ACHN (cell line): ENCODE measurements at places on chromosomes 5 and 9.

GRCh38 chr9:132793606-132794580 lies 84.2 kb downstream of the AK8 start:
- no peak for DNase-seq

- DNase-seq, result no peak
These were observed 113.1 kb downstream of the HTR4 start for GRCh38 chr5:148541054-148541835.

GRCh38 chr9:19154135-19154612 lies 26.9 kb upstream of the PLIN2 start:
- DNase-seq, result no peak

- no peak for DNase-seq
These were observed 343.8 kb upstream of the CHD1 start for GRCh38 chr5:99272576-99272975.

GRCh38 chr5:148924817-148925216 lies 98.4 kb downstream of the ADRB2 start:
- DNase-seq, result no peak

- DNase-seq, result no peak
These were observed 71.7 kb upstream of the SH3PXD2B start for GRCh38 chr5:172525996-172526360.

GRCh38 chr5:141598391-141599345 lies 20.1 kb downstream of the DIAPH1 start:
- peak; percentile 13 for DNase-seq

DNA sequence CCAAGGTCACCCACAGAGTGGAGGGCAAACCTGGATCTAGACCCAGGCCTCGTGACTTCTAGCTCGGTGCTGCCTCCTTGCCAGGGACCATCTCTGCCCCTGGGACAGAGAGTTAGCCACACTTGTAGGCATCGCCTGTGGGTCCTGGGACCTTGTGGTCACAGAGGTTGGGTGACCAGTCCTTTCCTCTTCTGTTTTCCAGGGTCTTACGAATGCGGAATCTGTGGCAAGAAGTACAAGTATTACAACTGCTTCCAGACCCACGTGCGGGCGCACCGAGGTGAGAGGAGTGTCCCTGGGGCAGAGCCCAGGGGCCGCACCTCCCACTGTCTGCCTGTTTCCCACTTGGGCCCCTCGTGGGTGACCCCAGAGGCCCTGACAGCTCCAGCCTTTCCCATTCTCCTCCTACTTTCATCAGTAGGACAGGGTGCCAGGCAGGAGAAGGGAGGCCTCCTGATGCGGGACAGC lies 76.3 kb downstream of the AMBP start:
- DNase-seq, result no peak

GRCh38 chr5:102221949-102222348 lies 74.1 kb downstream of the SLCO4C1 start:
- DNase-seq, result no peak
